ENCODE measurements at places on chromosomes 12 and 14. TPM values are rescaled to one million over a fixed set of nuclear protein-coding genes. Genes with fewer than 3 reads are reported as not detected.

DNA sequence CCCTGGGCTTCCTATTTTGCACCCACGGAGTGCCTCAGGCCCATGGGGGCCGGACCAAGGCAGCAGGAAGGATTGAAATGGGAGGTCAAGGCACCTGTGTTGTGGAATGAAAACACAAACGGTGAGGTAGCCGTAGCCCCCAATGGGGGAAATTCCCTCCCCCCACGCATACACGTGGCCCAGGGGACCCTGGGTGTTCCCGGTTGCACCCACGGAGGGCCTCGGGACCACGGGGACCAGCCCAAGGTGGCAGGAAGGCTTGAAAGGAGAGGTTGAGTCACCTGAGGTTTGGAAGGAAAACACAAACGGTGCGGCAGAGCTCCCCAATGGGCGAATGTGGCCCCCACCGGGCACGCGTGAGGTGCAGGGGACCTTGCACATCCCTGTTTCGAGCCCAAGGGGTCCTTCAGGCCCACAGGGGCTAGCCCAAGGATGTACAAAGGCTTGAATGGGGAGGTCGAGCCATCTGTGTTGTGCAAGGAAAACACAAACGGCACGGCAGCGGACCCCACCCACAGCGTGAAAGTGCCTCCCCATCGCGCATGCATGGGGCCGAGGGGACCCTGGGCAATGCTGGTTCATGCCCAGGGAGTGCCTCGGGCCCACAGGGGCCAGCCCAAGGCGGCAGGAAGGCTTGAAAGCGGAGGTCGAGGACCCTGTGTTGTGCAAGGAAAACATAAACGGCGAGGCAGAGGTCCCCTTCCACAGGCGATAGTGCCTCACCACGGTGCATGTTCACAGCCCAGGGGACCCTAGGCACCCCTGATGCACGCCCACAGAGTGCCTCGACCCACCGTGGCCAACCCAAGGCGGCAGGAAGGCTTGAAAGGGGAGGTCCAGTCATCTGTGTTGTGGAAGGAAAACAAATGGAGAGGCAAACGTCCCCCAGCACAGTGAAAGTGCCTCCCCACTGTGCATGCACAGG is 376.7 kb downstream of the ALG10 start:
- no peak for DNase-seq

GRCh38 chr14:82192387-82192786 is 658.7 kb upstream of the SEL1L start:
- no peak for DNase-seq

DNA sequence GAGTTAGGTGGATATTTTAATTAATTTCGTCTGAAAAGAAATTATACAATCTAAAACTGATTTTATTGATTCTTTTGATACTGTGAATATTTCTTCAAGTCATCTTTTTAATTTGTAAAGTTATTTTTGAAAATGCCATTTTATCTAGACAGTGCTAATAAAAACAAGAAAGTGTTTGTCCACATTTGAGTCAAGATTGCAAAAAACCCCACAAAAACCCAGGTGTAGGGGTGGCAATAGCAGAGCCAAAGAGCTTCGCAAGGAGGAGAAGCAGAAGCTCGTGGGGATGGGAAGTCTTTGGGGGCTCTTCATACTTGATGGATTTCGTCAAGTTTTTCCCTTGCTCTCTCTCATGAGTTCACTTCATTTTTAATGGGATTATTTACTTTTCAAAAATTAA is 6.0 kb downstream of the RNASE6 start:
- no peak for DNase-seq

GRCh38 chr14:66238969-66239368 is 247.2 kb upstream of the CCDC196 start:
- DNase-seq, result no peak

GRCh38 chr14:54739514-54739913 is 163.1 kb downstream of the GCH1 start:
- DNase-seq, result no peak

PTHLH gene
- total RNA-seq, result 0.26 TPM

- no peak for DNase-seq
These were observed 515.4 kb downstream of the FUT8 start for GRCh38 chr14:65927931-65928356.

GRCh38 chr12:120835657-120836056 is 68.5 kb downstream of the SPPL3 start:
- DNase-seq, result peak; percentile 56

DNA sequence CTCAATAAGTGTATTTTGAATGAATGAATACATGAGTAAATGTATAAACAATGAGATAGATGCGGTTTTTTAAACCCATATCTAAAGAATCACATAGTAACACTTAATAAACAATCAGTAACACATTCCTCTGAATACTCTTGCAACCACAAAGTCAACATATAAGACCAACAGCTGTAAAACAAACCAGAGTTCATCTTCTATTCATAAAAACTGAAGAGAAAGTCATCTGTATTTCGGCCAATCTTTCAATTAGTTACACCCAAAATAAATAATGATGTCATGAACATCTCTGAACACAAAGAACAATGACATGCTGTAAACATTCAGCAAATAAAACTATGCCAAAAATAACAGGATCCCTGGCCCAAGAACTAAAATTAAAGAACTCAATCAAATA is 47.2 kb downstream of the ARMH4 start:
- peak; percentile 91 for DNase-seq

DNA sequence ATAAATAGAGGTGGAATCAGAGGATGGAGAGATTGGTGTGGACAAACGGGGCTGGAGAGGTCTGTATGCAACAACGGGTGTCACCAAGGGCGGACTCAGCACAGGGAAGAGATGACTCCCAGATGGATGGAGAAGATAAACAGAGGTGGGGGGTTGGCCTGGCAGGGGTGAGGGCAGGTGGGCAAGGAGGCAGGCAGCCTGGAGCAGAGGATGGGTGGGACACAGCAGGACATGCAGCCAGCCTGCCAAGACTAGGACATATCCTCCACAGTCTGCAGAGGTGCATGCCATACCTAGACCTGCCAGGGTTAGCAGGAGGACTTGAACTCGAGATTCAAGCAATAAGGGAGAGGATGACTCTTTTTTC is 56.2 kb downstream of the TTC7B start:
- no peak for DNase-seq

FIGNL2 gene
- total RNA-seq, result 0.17 TPM

- DNase-seq, result peak; percentile 29
These were observed 78.5 kb downstream of the ST8SIA1 start for GRCh38 chr12:22256041-22256441.

- no peak for DNase-seq
These were observed 23.2 kb upstream of the SERPINA12 start for GRCh38 chr14:94532447-94532846.

GRCh38 chr12:110002676-110003515 is 3.7 kb downstream of the ANKRD13A start:
- peak; percentile 58 for DNase-seq

GRCh38 chr14:83071888-83072501 is 1538.3 kb upstream of the SEL1L start:
- DNase-seq, result no peak

RTL1 gene
- total RNA-seq, result not detected

DNA sequence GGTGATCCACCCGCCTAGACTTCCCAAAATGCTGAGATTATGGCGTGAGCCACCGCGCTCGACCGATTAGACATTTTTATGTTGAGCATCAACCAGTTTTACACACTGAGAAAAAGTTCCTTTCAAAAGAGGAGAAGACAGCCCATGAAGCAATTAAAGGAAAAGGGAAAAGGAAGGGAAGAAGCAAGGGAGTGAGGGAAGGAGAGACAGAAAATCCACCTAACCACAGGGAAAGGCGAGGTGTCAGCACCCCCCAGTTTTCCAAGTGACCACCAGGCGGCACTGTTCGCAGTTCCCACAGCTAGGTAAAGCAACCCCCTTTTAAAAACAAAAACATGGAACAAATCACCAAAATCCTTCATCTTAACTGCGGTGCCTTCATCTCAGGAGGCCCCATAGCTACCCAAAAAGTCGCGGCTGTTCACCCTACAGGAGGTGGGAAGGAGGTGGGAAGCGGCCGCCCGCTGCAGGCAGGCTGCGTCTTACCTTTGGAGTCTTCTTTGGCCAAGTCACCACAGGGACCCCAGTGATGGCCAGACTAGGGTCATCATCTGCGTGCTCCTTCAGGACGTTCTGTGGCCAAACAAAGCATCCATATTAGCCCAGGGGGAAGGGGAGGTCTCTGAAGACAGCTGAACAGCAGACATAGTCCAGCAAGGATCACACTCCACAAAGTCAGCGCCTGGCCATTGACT is 86.6 kb downstream of the KDM2B start:
- DNase-seq, result peak; percentile 34

GRCh38 chr14:68283378-68284123 is 464.0 kb downstream of the RAD51B start:
- no peak for DNase-seq

DNA sequence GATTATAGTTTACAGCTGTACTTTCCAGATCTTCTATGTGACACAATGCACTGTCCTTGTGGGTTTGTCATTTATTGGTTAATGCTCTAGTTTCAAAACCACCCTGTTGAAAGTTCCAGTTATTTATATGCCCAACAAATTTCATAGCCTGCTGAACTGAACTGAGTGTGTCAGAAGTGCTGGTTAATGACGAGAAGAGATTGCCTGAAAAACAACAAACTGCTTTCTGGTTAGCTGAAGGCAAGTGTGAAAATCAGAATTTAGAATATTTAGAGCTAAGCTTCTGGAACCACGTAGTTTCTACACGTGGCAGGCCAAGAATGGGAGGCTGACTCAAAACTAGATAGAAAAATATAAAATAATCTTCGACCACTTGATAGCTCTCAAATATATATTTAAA is 19.1 kb upstream of the RIN3 start:
- DNase-seq, result no peak

IQSEC3 gene
- total RNA-seq, result 1.3 TPM

DNA sequence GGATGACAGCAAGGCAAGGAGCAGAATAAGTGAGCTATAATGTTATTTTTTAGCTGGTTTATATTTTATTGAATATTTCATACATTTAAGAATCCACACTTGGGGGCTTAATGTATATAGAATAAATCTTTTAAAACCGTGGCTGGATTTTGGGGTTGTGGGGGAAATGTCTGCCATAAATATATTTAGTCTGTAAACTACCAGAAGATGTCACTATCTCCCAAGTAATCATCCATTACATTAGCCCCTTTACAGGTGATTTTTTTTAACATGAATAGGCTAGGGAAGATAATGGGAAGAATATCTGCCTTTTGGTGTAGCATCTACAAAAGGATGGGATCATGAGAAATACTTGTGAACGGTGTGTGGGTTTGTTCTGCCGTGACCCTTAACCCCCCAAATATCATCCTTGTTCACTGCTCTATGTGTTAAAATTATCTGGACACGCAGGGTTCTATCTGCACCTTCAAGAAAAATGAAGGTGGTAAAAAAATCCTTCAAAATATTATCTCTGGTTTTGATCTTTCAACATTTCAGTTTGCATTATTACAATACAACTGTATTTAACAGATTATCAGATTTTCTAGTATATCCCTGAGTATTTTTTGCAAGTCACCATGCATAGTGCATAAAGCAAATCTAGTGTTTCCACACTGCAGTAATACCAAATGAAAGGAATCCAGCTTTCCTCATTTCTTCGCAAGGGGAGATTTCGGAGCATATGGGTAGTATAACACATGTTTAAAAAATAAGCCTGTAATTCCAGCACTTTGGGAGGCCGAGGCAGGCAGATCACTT is 8.0 kb upstream of the SLC17A8 start:
- peak; percentile 44 for DNase-seq

MGAT4C gene
- total RNA-seq, result under 0.01 TPM

PTPRO gene
- total RNA-seq, result 0.33 TPM

GRCh38 chr12:25957793-25958427 is 572 bp upstream of the RASSF8 start:
- peak; percentile 75 for DNase-seq

GRCh38 chr14:77224212-77224611 is 42.6 kb downstream of the TMEM63C start:
- DNase-seq, result no peak

DNA sequence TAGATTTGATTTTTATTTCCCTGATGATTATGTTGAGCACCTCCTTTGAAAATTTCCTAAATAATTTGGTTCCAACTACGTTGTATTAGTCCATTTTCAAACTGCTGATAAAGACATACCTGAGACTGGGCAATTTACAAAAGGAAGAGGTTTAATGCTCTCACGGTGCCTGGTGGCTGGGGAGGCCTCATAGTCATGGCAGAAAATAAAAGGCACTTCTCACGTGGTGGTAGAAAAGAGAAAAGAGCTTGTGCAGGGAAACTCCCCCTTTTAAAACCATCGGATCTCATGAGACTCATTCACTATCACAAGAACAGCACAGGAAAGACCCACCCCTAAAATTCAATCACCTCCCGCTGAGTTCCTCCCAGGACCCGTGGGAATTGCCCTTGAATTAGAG is 372.3 kb downstream of the RPL10L start:
- DNase-seq, result no peak

GRCh38 chr12:6272300-6273204 is 37.9 kb upstream of the PLEKHG6 start:
- peak; percentile 79 for DNase-seq

Measured in fibroblast of lung (primary cell).